Activated T-helper 9 cell treated with anti-CD3 and anti-CD28 coated beads, Interleukin-2, amount 50 U/mL, for 16 hours (primary cell): ENCODE measurements at places on chromosomes 3 and 15.

DNA sequence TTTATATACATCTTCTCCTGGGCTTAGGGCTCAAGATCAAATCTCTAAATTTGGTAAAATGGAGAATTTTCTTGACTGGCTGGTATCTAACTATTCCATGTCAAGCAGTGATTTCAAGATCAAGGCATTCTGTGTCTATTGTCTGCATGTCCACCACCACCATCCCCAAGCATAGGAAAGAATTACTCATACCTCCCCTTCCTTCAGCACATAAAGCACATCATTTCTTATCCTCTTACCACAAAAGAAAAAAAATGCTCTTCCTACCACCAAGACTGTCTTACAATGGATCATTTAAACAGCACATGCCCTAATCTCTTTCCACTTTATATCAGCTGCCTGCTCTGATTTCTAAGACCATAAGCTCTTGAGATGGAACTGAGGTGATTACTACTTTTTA lies 470.5 kb upstream of the THBS1 start:
- no peak for DNase-seq

- no peak for DNase-seq
Observed at GRCh38 chr15:99590913-99591646, 25.3 kb downstream of the MEF2A start.

- DNase-seq: no peak
Observed at GRCh38 chr15:42742149-42742548, 5.2 kb upstream of the CDAN1 start.

- DNase-seq: no peak
Observed at GRCh38 chr15:34987609-34988026, 469 bp downstream of the ZNF770 start.

- no peak for DNase-seq
Observed at GRCh38 chr3:100516838-100517237, 24.4 kb downstream of the TMEM45A start.

DNA sequence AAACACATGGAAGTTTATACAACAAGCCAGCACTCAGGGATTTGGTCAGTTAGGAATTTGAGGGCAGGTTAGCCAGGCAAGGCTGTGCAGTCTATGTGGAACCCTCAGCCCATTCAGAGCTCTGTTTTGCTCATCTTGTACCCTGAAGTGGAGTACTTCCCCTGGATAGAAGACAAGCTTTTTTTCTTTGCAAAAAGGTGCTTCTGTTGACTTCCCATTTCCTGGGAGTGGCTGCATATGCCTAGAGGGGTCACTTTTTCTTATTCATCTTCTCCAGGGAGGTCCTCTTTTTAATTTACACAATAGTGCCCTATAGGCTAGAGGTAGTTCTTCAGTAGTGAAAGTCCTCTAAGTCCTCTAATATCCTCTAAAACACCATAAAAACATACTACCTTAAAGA lies 225.0 kb upstream of the P2RY1 start:
- DNase-seq: no peak

GRCh38 chr3:16398648-16399047 lies 114.9 kb downstream of the RFTN1 start:
- DNase-seq: no peak
